Stimulated activated CD4-positive, alpha-beta T cell treated with anti-CD3 and anti-CD28 coated beads, Interleukin-1b, Interleukin-23, amount 100 ng/mL, for 1 hour (primary cell): ENCODE measurements at places on chromosomes 1 and 21.

GRCh38 chr1:212477680-212478466 is 45.2 kb downstream of the NENF start:
- no peak for DNase-seq

GRCh38 chr1:111281411-111281810 is 9.2 kb upstream of the CHIA start:
- no peak for DNase-seq

GRCh38 chr1:96843601-96844000 is 122.0 kb downstream of the PTBP2 start:
- no peak for DNase-seq

DNA sequence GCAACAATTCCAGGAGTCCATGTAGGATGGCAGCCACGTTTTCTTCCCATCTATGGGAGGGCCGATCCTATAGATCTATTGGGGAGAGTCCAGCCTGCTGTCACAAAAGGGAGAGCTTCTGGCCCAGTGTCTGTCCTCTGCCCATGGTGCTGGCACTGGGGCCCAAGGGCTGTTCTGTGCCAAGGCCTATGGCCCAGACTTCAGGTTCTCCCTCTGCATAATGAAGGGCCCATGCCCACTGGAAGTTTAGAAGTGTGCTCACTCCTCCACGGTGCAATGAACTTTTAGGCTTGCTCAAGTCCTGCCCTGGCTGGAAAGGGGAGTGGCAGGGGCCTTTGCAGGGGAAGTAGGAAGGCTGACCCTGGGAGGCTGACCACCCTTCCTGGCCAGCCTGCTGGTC is 44.1 kb upstream of the ATP2B4 start:
- DNase-seq, result no peak

DNA sequence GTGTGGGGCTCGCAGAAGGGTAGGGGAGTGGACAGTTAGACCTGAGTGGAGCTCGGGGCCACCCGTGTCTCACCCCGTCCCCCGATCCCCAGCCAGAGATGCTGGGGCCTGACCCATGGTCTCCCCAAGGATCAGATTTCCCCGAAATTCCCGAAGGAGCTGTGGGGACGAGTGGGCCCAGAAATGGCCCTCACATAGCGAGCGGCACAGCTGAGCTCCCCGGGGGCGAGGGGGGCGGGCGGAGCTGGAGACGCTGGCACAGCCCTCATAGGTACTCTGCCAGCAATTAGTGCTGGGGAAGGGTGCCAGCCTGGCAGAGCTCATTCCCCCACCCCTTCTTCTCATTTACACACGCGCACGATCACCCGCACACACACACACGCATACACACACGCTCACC is 9.2 kb downstream of the CASZ1 start:
- no peak for DNase-seq

DNA sequence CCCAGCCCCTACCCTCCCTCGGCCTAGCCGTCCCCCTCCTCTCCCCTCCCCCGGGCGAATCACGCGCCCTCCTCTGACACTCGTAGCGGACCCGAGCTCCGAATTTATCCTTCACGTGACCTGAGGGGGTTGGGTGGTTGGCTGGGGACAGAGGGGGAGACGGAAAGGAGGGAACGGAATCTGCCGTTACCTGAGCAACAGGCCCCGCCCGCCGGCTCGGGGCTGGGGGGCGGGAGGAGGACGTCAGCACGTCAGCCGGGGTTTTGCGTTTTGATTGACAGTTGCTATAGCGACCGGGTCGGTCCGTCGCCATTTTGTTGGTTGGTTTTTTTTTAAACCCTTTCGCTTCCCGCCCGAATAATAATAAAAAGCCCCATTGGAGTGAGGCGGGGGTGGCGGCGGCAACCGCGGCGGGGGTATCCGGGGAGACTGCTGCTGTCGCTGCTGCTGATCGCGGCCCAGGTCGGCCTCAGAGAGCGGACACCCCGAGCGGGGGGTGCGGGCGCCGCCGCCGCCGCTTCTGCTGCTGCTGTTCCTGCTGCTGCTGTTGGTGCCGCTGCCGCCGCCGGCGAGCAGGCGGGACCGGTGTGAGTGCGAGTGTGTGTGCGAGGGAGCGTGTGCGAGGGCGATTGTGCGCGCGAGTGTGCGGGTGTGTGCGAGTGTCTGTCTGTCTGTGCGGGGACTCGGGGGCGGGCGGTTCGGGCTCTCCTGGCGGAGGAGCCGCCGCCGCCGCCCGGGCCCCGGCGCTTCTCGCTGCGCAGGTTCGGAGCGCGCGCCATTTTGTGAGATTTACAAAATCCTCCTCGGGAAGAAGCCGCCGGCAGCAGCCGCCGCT is at the start of gene DYRK1A:
DYRK1A (plus strand) TSS at position 292 of the 835 bp plus-strand sequence. CDS start 53,602 bp downstream, outside the sequence.
- peak; percentile 96 for DNase-seq

DNA sequence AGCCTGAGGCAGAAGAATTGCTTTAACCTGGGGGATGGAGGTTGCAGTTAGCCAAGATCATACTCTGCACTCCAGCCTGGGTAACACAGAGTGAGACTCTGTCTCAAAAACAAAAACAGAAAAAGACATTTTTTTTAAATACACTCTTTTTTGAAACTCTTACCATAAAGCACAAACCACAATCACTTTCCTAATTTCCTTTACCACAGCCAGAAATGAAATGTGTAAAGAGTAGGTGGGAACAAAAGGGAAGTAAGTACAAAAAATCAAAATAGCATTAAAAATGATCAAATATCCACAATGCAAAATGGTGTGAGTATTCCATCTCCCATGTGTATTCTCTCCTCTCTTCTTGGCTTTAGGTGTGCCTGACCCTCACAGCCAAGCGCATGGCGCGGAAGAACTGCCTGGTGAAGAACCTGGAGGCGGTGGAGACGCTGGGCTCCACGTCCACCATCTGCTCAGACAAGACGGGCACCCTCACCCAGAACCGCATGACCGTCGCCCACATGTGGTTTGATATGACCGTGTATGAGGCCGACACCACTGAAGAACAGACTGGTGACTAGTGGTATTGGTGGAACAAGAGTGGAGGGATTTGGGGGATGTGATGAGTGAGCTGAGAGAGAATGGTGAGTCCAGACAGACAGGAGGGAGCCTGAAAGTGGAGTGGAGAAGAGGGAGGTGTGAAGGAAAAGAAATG is 14.9 kb downstream of the ATP1A4 start:
- DNase-seq, result no peak

DNA sequence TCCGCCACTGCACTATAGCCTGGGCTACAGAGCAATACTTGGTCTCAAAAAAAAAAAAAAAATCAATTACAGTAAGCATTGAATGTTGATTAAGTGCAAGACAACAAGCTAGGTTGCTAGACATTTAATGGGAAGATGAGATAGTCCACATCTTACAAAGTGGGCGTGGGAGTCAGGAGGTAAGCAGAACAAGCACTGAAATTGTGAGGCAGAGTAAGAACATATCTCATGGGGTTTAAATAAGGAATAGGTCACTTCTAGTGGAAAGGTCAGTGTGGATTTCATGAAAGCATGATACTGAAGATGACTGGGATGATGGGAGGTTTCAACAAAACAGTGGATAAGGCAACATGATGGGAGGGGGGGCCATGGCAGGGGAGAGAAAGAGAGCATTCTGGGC is 1.9 kb upstream of the OLFML2B start:
- no peak for DNase-seq

- no peak for DNase-seq
These were observed 42.8 kb upstream of the SIM2 start for GRCh38 chr21:36656138-36656537.

DNA sequence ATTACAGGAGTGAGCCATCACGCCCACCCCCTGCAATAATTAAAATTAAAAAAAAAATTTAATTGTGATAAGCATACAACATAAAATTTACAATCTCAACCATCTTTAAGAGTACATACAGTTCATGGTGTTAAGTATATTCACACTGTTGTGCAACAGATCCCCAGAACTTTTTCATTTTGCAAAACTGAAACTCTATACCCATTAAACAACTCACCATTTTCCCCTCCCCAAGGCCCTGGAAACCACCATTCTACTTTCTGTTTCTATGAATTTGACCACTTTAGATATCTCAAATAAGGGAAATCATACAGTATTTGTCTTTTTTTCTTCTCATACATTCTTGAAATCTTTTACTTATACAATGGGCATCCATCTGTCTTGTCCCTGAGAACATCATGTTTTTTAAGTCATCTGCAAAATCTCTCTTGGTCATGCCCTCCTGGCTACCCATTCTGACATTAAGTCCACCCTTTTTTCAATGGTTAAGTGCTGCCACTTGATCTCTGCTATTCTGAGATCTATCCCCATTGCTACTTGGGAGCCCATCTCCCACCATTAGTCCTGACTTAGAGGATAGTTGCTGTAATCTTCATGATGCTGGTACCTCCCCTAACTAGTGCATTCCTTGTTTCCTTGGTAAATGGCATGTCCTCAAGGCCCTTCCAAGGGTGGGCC is 39.4 kb upstream of the ZFYVE9 start:
- DNase-seq, result no peak

- no peak for DNase-seq
These were observed 18.2 kb upstream of the RUNX3 start for GRCh38 chr1:24948079-24948827.

DNA sequence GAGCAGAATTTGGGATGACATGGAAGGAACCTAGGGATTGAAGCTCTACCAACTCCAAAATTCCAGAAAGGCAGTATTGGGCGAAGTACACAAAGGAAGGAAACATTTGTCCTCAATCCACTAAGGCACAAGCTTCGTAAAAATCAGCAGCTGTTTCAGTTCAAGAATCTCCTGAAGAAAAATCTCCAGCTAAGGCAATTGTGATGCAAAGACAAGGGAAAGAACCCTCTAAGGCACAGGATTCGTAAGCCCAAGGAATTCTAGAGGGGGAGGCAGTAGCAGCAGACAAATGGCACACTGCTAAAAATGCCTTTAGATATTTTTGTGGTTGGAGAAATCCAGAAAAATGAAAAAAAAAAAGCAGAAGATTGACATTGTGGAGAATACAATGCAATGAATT is 64.5 kb upstream of the PLPPR5 start:
- DNase-seq, result no peak

DNA sequence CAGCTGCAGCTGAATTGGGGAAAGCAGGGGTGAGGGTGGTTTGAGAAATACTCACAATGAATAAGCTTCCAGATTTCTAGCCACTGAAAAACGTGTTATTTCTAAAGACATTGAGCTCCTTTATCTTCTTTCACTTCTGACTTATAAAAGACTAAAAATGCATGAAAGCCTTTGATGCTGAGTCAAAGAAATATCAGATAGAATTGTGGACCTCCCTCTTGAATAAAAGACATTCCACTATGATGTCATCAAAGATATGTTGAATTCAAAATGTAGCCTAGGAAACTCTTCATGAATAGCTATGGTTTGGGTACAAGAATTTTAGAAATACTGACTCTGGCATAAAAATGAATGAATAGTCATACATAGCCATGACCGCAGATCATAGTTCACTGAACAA is 44.7 kb upstream of the COL24A1 start:
- DNase-seq, result no peak

DNA sequence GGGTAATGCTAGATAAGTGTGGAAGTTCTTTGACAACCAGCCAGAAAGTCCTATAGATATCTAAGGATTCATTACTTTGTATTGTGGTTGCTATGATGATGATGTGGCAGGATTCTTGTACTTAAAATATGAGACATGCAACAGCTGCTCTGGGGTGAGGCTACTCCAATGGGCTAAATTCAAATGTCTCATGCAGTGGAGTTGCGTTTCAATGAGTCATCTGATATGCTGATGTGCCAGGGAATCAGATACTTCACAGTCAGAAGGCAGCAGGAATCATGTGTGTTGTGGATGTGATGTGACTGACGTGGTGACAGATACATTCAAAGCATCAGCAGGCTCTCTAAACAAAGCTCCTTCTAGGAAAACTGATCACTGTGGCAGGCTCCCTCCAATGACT is 66.5 kb downstream of the TSEN15 start:
- no peak for DNase-seq

DNA sequence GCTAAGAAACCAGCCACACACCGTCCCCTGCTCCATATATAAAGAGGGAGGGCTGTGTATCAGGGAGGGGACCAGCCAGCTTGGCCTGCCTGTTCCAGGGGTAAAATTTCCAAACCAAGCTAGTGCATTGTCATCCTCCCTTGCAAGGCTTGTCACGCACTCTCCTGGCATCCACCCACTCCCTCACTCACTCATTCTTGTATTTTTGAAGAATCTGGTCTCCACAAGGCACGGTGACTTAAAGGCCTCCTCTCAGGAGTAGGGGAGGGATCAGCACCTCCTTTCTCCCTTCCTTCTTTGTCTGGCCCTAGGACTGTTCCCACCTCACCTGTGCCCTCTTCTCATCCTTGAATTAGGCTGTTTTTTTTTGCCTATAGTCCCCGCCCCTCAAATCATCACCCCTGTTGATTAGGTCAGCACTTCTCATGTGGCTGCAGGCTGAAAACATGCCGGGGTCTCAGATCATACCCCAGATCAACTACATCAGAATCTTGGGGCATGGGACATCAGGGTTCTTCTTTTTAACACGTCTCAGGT is 5.0 kb downstream of the ABCA4 start:
- no peak for DNase-seq

DNA sequence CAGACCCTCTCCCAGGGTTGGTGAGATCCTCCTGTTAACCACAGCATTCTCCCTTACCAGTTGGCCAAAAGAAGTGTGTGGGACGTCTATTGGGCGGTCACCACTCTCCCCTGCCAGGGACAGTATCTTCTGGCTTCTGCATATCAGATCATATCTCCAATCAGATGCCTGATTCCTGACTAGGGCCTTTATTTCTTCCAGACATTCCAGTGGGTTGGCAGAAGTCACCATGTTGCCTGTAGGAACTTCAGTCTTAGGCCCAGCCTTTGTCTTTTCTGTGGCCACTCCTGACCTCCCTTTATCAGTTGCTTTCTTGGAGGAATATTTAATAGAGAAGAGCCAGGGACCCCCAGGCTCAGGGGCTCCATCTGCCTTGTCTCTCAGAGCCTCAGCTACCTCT is 130.4 kb upstream of the F3 start:
- no peak for DNase-seq

GRCh38 chr1:179031855-179032513 is 6.3 kb downstream of the FAM20B start:
- DNase-seq, result no peak

DNA sequence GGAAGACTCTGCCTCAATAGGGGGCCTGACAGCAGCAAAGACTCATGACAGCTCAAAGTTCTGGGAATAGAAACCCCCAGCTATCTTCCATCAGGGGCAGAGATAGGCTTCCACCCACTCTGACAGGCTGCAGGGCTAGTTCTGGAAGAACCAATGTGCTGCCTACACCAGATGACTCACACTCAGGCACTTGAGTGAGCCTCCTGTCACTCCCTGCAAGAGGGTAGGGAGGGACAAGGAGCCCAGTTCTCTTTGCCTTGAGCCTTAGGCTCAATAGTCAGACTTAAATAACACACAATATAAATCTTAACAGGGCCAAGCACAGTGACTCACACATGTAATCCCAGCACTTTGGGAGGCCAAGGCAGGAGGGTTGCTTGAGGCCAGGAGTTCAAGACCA is 386.4 kb downstream of the HHAT start:
- no peak for DNase-seq
